ENCODE measurements at places on chromosomes 11 and 22.

DNA sequence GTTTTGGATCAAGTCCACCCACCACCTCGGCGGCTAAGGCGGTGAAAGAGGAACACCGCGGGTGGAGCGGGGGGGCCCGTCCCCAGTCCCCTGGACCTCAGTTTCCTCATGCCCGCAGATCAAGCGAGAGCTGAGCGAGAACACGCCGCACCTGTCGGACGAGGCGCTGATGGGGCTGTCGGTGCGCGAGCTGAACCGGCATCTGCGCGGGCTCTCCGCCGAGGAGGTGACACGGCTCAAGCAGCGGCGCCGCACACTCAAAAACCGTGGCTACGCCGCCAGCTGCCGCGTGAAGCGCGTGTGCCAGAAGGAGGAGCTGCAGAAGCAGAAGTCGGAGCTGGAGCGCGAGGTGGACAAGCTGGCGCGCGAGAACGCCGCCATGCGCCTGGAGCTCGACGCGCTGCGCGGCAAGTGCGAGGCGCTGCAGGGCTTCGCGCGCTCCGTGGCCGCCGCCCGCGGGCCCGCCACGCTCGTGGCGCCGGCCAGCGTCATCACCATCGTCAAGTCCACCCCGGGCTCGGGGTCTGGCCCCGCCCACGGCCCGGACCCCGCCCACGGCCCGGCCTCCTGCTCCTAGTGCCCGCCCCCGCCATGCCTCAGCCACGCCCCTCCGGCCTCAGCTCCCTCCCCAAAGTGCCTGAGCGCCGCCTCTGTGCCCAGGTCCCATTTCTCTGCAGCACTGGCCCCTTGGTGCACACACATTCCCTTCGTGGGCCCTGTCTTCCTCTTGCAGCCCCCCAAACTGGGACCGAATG is 12.7 kb downstream of the MAFF start:
- peak; percentile 50 for DNase-seq

DNA sequence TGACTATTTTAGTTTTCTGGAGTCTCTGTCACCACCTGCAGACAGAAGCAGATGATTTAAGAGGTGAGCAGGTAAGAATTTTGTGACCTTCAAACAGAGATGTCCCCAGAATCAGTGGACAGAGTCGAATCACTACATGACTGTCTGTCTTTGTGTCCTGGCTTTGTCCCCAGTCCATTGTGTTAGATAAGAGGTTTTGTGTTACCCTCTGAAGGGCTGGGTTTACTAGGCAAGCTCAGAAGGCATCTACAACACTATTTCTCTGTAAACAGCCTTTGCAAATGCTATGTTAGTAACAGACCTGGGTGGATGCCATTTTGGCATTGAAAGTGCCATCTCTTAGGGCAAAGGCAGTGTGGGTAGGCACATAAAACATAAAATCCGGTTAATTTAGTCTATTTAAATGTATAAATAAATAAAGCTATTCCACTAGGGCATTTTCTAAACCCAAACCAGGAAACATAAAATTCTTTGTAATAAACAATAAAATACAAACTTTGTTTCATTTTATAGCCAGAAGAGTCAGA is 40.3 kb upstream of the CADM1 start:
- DNase-seq, result no peak

DNA sequence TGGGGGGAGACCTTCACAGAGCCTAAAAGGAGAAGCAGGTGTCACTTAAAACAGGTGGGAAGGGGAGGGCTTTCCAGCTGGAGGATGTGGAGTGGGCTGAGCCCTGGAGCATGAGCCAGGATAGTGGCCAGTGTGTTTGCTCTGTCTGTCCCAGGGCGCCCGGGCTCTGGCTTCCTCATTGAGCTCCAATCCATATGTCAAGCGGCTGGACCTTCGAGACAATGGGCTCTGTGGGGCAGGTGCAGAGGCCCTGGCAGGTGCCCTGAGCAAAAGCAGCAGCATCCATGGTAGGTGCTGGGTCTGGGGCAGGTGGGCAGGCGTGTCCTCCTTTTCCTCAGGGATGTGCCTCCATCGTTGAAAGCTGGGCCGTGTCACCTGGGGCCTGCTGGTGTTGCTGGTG is 2.0 kb downstream of the LRRC74B start:
- no peak for DNase-seq

DNA sequence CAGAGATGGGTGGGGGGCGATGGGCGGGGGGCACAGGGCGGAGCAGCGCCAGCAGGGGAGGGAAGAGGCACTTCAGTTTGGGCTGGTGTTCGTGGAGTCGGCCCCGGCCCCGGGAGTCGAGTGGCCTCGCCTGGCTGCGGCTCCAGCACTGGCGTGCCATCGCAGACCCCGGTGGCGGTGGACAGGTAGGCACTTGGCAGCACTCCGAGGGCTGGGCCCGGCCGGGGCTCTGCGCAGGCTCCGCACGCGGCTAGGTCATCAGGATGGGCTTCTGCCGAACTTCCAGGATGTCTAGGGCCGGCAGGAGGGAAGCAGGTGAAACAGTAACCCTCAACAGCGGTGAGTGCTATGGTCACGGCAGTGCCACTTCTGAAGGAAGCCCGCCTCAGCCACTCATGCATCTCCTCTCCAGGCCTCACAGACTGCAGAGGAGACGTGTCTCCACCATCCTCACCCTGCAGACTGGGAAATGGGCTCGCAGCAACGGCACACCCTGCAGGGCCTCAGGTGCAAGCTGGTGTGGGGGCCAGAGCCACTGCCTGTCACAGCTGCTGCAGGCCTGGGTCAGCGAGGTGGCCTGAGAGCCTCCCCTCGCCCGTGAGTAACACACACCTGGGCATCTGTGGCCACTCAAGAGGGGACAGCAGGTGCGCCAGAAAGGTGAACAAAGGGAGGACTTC is 33.3 kb downstream of the NUP50 start:
- no peak for DNase-seq

- DNase-seq, result no peak
Observed at GRCh38 chr22:25888399-25889054, 146.5 kb downstream of the MYO18B start.

- DNase-seq, result no peak
Observed at GRCh38 chr11:7673724-7674434, 579 bp upstream of the CYB5R2 start.

DNA sequence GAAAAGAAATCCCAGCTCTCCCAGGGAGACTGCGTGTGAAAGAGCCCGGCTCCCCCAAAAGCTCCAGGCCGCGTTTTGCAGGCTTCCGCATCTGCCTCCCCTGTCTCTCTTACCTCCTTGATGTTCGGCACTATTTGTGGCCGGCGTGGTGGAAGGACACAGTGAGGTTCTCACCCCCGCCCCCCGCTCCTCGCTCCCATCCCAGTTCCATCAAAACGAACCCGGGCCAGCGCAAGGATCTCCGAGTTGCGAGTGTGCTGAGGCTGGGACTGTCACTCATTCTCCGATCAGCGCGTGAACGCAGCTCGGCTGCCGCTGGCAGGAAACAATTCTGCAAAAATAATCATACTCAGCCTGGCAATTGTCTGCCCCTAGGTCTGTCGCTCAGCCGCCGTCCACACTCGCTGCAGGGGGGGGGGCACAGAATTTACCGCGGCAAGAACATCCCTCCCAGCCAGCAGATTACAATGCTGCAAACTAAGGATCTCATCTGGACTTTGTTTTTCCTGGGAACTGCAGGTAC is at the start of gene NCAM1:
Gene NCAM1, plus strand, starts transcription at position 275 of the 523 bp plus-strand sequence.
- peak; percentile 8 for DNase-seq

- DNase-seq, result no peak
Observed at GRCh38 chr22:50438305-50439275, 36.2 kb downstream of the SBF1 start.

- DNase-seq, result no peak
Observed at GRCh38 chr11:132556316-132556715, 976.0 kb downstream of the OPCML start.

- DNase-seq, result peak; percentile 88
Observed at GRCh38 chr11:35308157-35308556, 111.2 kb downstream of the SLC1A2 start.

DNA sequence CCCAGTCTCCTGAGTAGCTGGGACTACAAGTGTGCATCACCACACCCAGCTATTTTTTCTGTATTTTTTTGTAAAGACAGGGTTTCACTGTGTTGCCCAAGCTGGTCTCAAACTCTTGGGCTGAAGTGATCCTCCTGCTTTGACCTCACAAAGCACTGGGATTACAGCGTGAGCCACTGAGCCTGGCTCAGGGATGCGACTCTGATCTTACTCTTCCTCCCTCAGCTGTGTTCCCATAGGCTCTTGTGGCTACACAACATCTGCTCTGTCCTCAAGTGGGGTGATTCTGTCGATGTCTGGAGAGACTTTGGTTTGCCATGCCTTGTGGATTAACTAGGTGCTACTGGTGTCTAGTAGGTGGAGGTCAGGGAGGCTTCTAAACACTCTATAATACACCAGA is 127.0 kb upstream of the SERPIND1 start:
- DNase-seq, result no peak

- no peak for DNase-seq
Observed at GRCh38 chr11:101127699-101128570, 1.7 kb downstream of the PGR start.

DNA sequence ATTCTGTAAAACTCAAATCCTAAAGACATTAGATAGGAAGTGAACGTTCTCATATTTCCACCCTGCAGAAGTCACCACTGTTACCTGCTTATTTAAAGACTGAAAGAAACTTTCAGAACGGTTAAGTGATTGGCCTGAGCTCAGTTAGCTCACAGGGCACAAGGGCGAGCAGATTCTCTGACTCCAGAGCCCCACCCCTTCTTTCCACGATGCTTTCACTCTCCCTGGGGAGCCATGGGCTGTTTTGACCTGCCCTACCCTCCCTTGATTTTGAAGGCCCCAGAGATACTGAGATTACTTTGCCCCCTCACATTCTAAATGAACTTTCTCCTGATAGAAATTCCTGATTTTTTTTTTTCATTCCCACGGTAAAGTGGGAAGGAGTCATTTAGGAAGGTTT is 33.9 kb downstream of the ARHGAP1 start:
- DNase-seq, result no peak

DNA sequence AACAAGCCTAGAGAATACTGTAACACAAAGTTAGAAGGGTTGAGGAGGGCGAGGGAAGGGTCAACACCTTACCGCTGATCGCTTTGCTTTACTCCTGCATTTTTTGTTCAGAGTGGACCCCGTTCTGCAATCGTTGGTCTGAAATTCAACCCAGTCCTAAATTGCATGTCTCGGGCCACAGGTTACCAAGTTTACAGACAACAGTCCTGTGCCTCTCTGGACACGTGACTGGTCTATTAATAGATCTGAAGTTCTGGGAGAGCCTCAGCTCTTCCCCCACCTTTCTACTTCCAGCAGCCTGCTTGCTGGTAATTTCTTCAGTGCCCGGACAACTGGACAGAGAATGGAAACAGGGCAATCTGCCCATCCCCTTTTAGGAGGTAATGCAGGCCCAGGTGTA is 74.2 kb downstream of the STIM1 start:
- no peak for DNase-seq

DNA sequence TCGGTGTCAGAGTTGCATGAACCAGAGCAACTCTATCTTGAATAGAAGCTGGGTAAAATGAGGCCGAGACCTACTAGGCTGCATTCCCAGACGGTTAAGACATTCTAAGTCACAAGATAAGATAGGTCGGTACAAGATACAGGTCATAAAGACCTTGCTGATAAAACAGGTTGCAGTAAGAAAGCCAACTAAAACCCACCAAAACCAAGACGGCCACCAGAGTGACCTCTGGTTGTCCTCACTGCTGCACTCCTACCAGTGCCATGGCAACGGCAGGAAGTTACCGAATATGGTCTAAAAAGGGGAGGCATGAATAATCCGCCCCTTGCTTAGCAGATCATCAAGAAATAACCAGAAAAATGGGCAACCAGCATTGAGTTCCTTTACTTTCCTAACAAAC is 2.4 kb upstream of the KAT5 start:
- DNase-seq, result peak; percentile 15

DNA sequence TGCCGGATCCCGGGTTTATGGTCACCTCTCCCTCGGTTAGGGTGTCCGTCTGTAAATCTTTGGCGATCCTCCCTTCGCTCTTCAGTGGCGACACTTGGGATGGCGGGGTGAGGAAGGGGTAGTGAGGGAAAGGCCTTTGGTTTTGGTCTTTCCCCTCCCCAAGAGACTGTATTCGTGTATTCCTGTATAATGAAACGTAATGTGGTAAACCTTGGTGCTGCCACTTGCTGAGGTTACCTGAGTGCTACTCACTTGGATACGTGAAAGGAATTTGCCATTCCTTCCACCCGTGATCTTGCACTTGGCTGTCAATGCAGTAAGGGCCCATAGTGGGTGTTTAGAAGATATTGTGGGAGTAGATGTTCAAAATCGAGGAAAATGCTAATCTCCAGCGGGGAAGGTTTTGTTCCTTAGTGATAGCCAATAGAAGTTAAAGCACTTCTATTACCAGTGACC is 578 bp upstream of the NUP160 start:
- no peak for DNase-seq

DNA sequence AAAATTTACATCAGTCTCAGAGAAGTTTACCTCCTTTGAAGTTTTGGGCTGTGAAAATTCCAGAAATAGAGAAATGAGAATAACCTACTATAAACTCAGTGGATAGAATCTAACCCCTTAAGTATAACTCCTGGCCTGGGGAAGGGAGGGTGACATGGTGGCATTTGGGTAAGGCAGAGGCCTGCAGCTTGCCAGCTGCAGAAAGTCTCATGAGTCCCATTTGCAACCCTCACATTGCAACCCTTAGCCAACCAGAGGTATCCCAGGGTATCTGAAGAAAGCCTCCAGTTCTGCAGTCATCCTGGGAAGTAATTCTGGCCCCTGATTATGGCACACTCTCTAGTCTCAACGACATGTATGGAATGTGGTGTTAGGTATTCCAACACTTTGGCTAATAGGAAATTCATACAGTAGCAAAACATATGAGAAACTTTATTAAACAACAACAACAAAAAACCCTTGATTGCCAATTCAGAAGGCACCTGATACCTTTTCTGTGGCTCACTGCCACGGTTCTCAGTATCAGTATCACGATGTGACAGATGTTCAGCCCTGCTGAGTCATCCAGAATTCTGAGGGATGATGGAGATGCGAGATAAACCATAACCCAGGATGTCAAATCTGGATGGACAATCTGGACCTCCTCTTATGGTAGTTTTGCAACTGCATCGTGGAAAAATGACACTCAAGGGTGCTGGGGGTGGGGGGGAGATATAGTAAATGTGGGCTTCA is 743.4 kb downstream of the NELL1 start:
- no peak for DNase-seq

GRCh38 chr22:39960791-39961746 is 872 bp downstream of the TMA7B start:
- DNase-seq, result peak; percentile 84

- peak; percentile 96 for DNase-seq
Observed at GRCh38 chr11:110000031-110000502, 93.1 kb upstream of the ZC3H12C start.

- DNase-seq, result no peak
Observed at GRCh38 chr11:41456269-41456668, 3.2 kb downstream of the LRRC4C start.

DNA sequence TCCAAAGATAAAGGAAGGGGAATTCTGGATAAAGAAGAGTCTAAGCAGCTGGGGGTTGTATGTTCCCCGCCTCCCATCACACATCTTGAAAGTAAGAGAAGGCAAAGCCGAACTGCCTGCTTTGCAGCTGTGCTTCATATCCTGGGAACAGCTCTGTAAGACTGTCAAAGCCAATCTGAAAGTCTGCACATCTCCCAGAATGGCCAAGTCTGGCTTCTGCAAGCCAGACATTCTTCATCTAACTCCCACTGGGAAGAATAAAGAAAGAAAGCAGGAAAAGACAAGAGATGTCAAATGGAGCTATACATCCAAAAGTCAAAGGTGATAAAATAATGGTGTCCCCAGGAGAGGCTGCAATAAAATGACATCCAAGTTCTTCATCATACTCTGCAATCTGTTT is 15.4 kb downstream of the MORC2 start:
- no peak for DNase-seq

Measured in suppressor macrophage treated with lipopolysaccharide for 4 hours (primary cell).